ENCODE measurements at places on chromosomes 1 and 21.

DNA sequence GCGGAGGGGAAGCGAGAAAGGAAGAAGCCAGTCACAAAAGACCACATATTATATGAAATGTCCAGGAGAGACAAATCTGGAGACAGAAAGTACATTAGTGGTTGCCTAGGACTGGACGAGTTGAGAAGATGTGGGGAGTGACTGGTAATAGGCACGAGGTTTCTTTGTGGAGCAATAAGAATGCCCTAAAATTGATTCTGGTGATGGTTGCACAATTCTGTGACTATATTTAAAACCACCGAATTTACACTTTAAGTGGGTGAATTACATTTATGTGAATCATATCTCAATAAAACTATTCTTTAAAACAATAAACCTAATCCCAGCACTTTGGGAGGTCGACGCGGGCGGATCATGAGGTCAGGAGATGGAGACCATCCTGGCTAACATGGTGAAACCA lies 63.1 kb downstream of the ZNF281 start:
- DNase-seq = no peak

- peak; percentile 82 for DNase-seq
These were observed at the start of gene POU2F1 for GRCh38 chr1:167220537-167221125. TSS of gene POU2F1 (plus strand) at chr1:167220886. CDS start at chr1:167220898, 12 bp downstream.

DNA sequence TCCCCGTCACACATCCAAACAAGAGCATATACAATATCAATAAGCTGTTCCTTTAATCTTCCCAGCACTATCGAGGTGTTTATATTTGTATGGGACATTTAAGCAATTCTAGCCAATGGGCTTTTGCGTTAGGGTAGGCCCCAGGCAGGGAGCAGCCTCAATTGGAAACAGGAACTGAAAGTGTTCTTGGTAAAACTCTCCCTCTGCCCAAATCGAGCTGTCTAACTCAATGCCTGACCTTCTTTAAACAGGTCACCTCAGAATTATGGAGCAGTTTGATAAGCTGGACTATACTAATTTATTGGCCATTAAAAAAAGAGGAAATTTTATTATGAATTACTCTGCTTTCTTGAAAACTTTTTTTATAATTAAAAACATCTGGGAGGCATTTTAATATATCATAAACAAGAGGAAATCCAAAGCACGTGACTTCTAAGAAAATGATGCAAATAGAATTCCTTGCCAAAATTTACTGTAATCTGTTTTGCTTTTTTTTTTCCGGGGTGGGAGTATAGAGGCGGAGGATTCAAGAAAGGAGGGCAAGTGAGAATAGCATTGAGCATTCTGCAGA lies 498.1 kb downstream of the LMO4 start:
- no peak for DNase-seq

- DNase-seq = no peak
These were observed 11.8 kb downstream of the RCAN1 start for GRCh38 chr21:34603002-34603709.

DNA sequence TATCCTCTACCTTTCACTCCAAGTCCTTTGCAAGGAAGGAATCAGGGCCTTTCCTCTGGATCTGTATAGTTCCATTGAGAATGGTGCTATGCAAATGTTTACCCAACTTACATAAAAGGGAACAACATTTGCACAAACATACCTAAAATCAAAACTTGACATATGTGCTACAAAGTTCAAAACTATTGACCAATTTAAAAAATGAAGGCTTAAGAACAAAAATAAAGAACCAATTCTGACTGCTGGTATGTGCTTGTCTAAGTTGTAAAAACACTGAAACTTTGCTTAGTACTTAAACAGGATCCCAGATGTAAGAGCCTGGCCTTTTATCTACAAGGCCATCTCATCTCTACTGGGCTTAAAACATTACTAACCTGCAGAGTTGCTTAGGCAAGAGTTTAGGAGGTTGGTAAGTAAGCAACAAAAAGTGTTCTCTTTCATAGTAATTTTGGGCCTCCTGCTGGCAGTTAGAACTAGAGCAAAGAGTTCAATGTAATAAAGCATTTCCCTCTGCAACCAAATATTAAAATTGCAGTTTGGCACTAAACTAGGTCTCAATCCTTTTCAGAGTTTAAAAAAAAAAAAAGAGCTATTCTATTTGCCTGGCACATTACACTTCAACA lies 2.0 kb downstream of the SCMH1 start:
- peak; percentile 38 for DNase-seq

DNA sequence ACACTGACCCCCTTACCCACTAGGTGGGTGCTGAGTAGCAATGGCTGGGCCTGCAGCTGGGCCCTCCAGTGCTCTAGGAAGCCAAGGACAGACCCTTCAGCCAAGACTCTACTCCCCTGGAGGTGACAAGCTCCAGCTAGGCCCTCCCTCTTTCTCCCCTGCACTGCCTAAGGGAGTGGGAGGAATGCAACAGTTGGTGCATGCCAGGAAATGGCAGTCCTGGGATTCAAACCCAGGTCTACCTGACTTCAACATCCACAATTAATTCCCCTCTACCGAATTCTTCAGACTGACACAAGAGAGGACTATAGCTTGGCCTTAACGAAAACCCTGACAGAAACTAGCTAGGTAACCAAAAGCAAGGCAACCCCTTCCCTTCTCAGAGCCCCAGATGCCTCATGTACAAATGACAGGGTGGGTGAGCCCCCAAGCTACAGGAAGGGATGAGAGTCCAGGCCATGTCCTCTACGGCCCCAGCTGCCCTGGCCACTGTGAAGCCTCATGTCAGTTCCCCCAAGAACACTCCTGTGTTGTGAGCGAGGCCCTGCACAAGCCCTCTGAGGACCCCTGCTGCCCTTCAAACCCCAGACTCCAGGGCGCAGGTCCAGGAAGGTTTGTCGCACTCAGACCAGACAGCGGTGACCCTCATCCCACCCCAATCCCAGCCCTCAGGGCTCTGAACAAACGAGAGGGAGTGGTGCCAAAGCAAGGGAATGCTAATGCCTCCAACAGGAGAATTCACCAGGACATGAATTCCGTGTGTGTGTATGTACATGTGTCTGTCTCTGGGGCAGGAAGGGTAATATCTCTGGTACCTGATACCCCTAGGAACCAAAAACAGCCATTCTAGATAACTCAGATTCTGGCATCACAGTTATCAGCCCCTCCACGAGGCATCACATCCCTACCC lies 92.3 kb downstream of the MRPL37 start:
- DNase-seq = no peak

DNA sequence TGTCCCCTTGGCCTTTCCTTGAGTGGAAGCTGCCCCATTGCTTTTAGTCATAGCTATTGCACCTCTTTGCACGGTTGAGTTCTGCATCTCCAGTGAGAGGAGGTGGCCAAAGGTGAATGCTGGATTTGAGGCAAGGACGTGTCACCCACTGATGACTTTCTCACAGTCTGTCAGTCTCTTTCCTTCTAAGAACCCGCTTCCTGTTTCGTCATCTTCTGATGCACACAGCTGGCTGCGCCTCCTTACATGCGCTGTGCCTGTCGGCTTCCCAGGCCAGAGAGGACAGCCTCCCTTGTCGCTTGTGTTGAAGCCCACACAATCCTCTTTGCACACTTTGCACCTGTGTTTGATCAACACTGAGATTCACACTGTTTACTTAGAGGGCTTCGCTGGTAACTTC lies 41.8 kb upstream of the PWP2 start:
- no peak for DNase-seq

GRCh38 chr1:27489501-27489972 lies 430 bp downstream of the WASF2 start:
- DNase-seq = no peak
